ENCODE measurements at places on chromosomes 6 and 20. TPM values are rescaled to one million over a fixed set of nuclear protein-coding genes. Genes with fewer than 3 reads are reported as not detected.

F13A1 gene
- not detected for total RNA-seq

TGM3 gene
- not detected for total RNA-seq

TRIM38 gene
- total RNA-seq, result 8.2 TPM

AVP gene
- total RNA-seq, result not detected

PTPRA gene
- total RNA-seq, result 23.5 TPM

AIF1 gene
- total RNA-seq, result 0.17 TPM

Data from dermis lymphatic vessel endothelial cell (primary cell).